ENCODE measurements at places on chromosomes 11 and 22.
A peak's percentile ranks its signal among the peaks of the same experiment; 100 is the strongest.

DNA sequence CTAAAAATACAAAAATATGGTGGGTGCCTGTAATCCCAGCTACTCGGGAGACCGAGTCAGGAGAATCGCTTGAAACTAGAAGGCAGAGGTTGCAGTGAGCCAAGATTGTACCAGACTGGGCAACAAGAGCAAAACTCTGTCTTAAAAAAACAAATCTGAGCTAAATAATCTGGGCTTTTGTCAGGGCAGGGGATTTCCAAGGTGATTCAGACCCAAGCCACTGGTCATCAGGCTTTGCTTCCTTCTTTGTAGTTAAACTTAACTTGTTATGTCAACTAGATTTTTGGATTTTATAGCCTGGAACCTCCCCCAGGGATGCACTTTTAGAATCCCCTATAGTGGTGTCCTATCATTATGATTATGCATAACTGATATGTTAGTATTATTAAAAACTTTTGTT, 27.0 kb upstream of the SLC22A8 start:
- DNase-seq: no peak

DNA sequence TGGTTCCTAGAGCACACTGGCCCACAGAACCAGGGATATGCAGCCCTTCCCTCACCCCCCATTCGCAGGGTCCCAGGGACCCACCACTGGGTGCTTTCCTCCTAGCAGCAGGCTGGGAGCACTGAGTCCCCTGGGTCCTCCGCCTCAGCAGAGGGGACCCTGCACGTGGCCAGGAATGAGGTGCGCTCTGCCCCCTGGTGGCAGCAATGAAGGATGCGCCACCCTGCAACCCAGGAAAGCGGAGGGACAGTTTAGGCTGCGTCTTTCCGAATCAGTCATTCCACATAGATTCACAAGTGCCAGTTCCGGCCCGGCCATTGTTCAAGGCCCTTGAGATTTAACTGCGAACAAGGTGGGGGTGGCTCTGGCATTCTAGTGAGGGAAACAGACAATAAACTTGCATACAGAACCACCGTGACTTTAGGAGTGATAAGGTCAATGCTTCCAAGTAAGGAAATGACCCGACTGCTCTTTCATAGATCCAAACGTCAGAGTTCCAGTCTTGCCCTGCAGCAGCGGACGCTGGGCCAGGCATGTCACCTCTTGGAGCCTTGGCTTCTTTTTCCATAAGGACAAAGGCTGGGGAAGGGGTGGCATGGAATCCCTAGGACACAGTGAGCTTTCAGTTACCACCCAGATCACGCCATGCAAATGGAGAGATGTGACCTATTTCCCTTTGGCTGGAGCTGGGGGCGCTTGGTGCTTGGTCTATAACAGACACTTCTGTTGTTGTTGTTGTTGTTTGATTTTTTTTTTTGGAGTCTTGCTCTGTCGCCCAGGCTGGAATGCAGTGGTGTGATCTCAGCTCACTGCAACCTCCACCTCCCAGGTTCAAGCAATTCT, 7.7 kb downstream of the RIN1 start:
- DNase-seq: peak; percentile 54

DNA sequence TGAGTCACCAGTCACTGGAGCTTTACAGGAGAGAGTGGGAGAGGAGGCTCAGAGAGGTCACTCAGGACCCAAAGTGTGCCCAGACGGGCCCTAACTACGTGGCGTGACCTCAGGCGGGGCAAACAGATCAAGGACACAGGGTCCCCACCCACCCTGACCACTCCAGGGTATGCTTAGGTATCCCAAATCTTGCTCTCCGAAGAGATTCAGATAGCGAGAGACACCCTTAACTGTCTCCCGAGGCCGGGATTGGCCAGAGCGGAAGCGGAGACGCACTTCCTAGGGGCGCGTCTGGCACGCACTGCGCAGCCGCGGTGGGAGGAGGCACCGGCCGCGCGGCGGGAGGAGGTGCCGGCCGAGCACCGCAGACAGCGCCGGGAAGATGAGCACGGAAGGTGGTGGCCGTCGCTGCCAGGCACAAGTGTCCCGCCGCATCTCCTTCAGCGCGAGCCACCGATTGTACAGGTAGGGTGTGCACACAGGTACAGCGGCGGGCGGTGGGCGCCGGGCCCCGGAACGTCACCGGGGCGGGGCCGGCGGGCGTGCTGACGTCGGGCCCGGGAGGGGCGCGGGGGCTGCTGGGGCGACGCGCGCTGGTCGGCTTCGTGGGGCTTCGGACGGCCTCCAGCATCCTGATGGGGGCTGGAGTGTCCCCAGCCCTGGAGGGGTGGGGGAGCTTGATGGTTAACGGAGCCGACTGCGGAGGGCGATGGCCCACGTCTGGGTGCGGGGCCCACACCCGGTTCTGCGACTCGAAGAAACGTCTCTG, at the start of gene PTS:
Gene PTS, plus strand, starts transcription at position 367 of the 769 bp plus-strand sequence. Its CDS starts 16 bp downstream, at position 383.
- peak; percentile 57 for DNase-seq

DNA sequence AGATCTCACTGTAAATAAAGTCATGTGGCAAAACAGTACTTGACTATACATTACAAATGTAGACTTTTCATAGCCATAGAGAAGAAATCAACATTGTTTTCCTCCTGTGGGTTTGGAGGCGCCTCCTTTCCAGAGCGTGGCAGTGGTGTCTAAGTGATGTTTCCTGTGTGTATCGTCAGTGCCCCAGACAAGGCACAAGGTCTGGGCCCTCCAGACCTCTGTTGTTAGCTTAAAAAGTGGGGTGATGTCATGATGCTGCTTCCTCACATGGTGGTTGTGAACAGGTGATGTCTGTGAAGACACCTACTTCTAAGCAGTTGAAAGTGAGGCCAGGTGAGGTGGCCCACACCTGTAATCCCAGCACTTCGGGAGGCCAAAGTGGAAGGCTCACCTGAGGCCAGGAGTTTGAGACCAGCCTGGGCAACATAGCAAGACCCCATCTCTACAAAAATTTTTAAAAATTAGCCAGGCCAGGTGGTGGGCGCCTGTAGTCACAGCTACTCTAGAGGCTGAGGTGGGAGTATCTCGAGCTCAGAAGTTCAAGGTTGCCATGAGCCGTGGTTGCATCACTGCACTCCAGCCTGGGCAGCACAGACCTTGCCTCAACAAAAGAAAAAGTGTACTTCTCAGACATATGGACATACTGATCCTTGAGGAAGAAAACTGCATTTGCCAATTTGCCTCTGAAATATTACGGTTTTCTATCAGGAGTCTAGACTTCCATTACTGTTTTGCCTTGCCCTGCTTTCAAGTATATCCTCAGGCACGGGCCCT, 15.7 kb downstream of the NUP50 start:
- DNase-seq: no peak

GRCh38 chr22:33405194-33405593, 347.0 kb upstream of the SYN3 start:
- DNase-seq: no peak

DNA sequence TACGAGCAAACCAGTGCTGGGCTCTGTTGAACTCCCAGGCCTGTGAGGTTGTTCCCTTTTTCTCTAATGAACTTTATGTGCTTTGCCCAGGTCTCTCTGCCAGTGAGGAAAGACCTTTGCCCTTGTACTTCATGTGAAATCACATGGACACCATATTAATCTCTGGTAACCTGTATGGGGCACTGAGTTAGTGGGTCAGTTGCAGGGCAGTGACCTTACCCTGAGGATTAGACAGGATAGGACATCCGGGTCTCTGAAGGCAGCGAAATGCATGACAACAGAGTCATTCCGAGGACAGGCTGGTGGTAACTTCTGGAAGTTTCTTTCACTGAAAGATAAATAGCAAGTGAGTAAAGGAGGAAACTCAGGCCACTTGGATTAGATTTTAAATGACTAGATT, 93.7 kb downstream of the ZBTB16 start:
- no peak for DNase-seq

- DNase-seq: no peak
These were observed 6.4 kb downstream of the IL10RA start for GRCh38 chr11:117992620-117993019.

GRCh38 chr22:44133901-44134571, 46.7 kb upstream of the PARVG start:
- DNase-seq: no peak

GRCh38 chr11:12077535-12078280, 32.7 kb upstream of the MICAL2 start:
- no peak for DNase-seq

- DNase-seq: no peak
These were observed 7.8 kb downstream of the HOATZ start for GRCh38 chr11:111522426-111522825.

DNA sequence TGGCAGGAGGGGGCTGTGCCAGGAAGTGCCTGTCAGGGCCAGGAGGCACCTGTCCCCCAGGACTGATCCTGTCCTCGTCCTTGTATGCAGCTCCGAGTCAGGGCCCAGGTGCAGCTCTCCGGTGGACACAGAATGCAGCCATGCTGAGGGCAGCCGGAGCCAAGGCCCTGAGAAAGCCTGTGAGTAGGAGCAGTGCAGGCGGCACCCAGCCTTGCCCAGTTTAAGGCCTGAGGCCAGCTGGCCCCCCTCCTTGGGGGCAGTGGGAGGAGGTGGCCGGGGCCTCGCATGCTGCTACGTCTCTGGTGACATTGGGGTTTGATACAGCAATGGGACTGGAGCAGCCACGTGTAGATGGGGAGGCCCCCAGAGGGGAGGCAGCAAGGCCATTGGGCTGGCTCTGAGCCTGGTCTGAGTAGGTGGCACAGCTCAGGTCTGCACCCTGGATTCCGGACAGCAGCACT, 34.9 kb downstream of the SBF1 start:
- no peak for DNase-seq

GRCh38 chr22:41229730-41230400, 10.9 kb downstream of the CHADL start:
- DNase-seq: no peak

DNA sequence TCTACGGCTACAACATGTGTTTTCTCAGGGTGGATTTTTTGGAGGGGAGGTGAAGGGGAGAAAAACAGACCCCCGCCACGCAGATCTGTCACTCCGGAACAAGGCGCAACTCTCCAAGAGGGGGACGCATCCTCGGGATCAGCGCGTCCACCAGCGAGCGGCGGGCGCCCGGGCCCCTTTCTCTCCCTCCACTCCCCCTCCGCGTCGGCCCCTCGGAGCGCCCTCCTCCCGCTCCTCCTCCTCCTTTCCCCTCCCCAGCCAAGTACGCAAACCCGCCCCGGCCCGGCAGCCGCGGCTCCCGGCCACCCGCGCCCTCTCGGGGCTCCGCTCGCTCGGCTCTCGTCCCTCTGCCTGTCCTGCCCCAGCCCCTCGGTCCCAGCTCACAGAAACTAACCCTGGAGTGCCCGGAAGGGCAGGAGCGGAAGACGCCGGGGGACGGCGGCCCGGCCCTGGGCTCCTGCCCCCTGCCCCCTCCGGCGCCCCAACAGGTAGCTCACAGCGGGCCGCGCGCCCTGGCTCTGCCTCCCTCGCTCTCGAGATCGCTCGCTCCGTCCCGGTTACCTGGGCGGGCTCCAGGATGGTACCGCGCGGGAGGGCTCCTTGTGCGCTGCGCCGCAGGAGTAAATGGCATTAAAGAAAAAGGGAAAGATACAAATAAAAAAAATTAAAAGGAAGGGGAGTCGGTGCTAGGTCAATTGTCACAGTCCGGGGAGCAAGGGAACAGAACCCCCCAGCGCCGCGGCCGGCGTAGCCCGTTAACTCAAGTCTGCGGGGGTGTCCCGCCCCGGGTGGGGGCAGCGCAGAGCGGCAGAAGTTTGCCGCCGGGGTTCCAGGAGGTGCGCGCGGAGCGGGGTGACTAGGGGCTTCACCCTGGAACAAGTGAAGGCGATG, 131.4 kb upstream of the C11orf58 start:
- DNase-seq: no peak

DNA sequence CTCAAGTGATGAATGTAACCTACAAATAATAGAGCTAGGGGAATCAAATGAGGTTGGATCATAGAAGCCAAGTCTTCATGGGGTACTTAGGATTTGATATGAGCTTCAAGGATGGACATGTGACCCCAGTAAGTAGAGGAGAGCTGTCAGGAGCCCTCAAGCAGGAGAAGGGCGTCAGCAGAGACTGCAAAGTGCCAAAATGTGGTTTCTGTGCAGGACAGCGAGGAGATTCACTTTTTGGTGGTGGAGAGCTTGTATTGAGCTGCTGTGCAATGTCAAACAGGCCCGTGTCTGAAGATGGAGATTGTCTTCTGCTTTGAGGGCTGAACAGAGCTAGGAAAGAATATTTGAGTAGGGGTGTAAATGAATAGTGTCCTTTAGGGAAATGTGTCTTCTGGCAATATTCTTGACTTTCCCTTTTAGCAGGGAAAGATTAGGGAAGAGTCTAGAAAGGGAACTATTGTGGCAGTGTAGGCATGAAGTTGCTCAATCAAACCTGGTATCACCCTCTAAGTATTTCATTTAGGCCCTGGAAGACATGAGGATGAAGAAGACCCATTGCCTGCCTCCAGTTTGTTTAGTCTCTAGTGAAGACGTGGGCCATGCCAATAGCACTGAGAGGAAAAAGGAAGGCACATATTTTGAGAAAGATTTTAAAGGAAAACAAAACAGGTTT, 31.2 kb upstream of the SORL1-AS1 start:
- DNase-seq: no peak

DNA sequence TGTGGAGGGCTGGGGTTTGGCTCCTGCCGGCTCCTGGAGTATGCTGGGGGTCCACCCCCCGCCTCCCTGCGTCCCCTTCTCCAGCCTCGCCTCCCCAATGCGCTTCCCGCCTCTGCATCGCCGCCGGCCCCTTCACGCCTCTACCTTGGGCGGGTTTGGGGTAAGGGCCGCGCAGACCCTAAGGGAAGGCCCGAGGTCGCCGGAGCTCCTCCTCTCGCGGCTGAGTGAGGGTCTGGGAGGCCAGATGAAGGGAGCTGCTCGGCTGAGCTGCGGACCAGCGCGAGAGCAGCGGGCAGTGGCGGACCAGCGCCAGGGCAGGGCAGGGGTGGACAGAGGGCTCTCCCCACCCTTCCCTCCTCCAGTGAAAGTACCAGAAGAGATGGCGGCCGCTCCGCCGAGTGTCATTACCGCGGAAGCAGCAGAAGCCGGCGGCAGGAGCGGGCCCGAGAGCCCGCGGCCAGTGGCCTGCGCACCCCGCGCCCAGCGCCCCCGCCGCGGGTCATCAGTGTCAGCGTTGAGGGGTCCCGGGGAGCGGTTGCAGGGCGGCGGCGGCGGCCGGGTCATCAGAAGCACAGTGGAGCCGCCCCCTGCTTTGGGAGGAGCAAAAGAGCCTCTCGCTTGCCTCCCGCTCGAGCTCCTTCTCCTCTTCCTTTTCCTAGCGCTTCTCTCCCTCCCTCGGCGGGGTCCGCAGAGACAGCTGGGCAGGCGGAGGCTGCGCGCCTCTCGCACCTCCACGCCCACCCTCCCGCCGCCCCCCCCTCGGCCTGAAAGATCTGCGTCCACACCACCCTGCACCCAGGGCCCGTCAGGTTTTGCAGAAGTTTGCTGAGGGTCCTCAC, 255.6 kb upstream of the CADM1 start:
- no peak for DNase-seq

- DNase-seq: no peak
These were observed 157.1 kb downstream of the BLID start for GRCh38 chr11:121958971-121959325.

- DNase-seq: no peak
These were observed 211.1 kb upstream of the MTNR1B start for GRCh38 chr11:92758241-92758780.

GRCh38 chr11:123145661-123146060, 49.4 kb downstream of the CLMP start:
- DNase-seq: no peak

- DNase-seq: peak; percentile 83
These were observed at the start of gene TRABD for GRCh38 chr22:50185375-50186087. Gene TRABD (plus strand): TSS chr22:50185913. CDS start chr22:50193061, 7,148 bp downstream.

GRCh38 chr11:117934526-117935307, 5.5 kb upstream of the TMPRSS13 start:
- no peak for DNase-seq

- no peak for DNase-seq
These were observed 19.8 kb downstream of the TPST2 start for GRCh38 chr22:26570115-26570514.

Data from stimulated activated CD4-positive, alpha-beta T cell treated with anti-CD3 and anti-CD28 coated beads, Interleukin-1b, Interleukin-23, amount 100 ng/mL, for 1 hour (primary cell).